ENCODE measurements at places on chromosomes 11 and 22.

DNA sequence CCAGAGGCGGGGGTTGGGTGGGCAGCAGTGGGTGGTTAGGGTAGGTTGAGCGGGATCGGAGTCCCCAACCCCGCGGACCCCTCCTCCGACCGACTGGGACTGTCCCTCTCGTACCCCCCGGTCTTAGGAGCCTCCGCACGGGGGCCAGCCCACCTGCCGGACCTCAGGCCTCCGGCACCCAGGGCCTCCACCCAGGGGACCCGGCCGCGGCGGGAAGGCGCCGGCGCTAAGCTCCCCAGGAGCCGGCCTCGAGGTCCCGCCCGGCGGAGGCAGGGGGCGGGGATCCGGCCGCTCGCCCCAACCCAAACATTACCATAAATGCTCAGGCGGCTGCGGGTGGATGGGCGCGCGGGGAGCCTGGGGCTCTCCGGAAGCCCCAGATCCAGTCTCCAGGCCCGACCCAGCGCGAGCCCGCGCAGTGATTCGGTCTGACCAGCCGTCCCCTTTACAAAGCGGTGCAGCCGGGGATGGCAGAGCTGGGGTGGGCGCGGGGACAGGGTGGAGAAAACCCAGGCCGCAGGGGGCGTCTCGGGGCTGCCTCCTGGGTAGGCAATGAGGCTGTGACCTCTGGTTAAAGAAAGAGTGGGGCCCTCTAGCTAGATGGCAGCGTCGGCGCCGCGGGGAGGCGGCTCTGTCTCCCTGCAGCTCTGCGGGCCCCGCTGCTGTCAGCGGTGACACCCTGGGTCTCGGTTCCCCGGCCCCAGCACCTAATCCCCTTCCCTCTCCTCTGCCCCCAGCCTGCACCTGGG is 4.0 kb upstream of the MCAM start:
- no peak for DNase-seq

DNA sequence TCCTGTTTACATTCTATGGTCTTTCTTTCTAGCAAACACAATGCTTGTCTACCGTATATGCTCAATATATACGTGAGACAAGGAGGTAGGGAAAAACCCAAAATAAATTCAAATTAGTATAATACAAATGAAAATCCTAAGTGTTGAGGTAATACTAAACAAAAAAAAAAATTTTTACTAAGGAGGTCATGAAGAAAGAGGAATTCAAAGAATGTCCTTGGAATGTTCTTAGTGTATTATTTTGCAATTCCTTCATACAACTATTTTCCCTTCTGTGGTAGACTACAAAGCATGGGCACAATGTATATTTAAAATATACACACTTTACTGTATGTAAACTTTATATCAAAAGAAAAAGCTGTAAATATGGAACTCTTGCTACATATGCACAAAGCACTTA is 36.4 kb downstream of the PIK3C2A start:
- no peak for DNase-seq

GRCh38 chr22:24419475-24419850 is 7.9 kb upstream of the ADORA2A start:
- no peak for DNase-seq

DNA sequence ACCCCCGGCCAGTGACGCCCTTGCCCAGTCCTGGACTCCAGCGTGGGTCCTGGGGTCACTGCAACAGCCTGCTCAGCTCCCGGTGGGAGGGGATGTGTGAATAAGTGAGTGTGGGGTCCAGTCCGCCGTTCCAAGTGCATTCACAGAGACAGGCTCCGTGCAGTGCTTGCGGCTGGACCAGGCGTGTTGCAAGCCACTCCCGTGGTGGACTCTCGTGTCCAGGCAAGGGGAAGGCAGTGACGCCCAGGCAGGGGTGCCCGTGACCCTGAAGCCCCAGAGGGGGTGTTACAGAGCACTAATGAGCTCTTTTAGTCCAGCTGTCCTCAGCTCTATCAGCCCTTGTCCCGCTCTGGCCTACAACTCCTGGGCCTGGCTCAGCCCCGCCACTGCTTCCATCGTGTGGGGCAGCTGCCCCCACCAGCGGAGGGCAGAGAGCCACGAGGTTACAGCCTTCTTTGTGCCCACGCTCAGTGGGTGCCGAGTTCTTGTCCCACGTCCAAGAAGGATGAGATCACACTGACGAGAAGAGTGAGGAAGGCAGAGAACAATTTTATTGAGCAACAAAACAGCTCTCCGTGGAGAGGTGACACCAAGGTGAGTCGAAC is 1807.5 kb downstream of the LRRC4C start:
- DNase-seq: no peak

DNA sequence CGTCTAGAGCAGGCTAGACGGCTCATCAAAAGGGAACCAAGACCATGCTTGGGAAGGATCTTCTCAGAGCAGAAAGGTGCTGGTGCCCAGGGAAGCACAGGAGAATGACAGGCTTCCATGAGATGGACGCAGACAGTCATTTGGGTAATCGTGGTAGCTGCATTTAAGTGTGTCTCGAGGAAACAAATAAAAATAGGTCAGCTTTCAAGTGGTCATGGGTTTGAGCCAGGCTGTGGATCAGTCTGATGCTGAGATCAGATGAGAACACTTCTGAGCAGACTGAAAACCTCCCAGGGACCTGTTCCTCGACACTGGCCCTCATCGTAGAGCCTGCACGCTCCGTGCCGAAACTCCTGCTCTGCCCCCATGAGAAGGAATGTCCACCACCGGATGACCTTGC is 4.7 kb downstream of the CARS1 start:
- DNase-seq: no peak

DNA sequence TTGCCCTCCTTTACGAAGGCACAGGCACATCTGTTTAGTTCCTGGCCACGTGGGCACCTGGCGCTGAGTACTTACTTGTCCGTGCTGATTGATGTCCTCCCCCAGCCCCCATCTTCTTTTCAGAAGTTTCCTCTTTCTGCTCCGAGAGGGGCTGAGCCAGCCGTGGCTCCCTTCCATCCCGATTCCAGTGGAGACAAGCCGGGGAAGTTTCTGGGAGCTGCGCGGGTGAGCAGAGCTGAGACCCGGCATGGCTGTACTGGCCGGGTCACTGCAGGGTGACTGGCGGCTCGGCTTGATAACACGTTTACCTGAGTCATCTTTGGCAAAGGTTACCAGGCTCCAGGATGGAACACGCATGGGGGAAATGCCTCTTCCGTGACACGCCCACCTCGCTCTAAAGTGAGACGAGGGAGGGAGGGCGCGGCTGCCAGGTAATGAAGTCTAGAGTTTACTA is 45.4 kb upstream of the ATXN10 start:
- DNase-seq: no peak

DNA sequence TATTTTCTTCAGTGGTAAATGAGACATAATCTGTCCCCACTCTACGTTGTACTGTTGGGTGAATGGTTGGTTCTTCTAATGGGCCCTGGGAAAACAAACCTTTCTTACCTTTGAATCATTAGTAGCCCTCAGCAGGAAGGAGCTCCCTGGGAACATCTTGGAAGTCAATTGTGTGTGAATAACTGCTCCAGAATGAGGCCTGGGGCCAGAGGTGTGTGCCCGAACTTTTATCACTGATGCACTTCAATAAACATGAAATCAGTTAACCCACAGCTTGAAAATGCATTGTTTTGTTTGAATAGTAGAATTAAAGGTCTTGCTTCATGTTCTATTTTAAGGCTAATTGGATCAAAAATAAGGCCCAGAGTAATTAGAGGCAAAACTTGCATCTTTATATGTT is 67.1 kb downstream of the NAV2 start:
- DNase-seq: no peak

DNA sequence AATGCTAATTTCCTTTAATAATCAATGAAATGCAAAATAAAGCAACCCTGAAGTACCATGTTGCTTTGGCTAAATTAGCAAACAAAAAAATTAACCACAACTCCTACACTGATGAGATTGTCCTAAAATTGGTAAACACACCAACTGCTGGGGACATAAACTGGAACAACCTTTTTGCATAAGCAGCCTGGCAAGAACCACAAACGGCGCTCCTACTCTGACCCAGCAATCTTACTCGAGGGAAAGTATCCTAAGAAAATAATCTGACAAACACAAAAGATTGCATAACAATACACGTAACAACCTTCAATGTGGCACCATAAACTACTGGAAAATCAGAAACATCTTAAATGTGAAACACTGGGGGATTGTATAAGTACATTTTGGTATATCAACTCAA is 189.8 kb upstream of the PITPNB start:
- DNase-seq: no peak

- DNase-seq: no peak
These were observed 65.6 kb upstream of the SHISAL1 start for GRCh38 chr22:44378380-44378779.

- no peak for DNase-seq
These were observed 197.5 kb downstream of the DBX1 start for GRCh38 chr11:19962801-19963175.

- DNase-seq: no peak
These were observed 6.7 kb downstream of the ZBTB44 start for GRCh38 chr11:130308059-130308458.

GRCh38 chr11:109984634-109985289 is 108.4 kb upstream of the ZC3H12C start:
- DNase-seq: no peak

DNA sequence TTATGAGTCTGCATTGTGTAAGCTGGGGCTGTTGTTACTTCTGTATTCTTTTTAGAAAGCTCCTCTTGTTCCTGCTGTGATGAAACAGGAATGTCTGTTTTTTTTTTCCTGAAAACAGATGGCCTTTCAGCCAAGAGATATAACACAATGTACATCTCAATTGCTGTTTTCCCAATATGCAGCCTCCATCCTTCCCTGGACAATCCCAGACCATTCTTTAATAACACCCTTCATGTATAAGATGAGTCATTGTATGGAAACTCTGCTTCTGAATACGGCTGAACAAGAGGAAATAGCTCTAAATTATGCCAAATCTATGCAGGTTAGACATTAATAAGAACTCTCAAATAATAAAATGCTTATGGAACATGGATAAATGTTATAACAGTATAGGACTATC is 60.2 kb upstream of the LRRC4C start:
- no peak for DNase-seq

DNA sequence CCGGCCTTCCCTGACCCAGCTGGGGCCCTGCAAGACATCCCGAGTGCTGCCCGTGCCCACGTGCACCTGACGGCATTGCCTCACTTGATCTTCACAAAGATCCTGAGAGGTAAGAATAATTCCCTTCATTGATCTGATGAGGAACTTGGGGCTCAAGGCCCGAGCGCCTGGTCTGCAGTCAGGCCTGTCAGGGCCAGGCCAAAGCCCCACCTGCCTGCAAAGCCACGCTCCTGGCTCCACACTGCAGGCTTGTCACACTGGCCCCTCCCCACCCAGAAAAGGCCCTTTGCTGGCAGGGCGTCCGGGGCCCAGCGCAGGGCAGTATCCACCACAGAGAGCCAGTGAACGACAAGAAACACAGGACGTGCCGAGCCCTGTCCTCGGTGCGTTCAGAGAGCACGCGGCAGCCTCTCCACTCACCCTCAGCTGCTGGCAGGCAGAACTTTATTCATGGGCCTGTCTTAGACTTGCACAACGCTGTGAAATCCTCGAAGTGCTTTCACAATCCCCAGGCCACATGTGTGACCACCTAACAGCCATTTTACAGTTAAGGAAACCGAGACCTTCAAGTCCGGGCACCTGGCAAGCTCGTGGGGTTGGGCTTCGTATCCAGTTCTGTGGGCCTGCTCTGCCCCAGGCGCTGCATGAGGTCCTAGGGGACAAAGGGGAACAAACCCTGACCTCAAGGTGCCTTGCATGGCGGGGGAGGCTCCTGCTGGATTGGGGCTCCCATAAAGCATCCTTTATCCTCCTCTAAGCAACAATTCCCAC is 14.8 kb downstream of the KIAA0930 start:
- DNase-seq: no peak

- DNase-seq: no peak
These were observed 5.8 kb downstream of the TCN2 start for GRCh38 chr22:30612789-30613188.

DNA sequence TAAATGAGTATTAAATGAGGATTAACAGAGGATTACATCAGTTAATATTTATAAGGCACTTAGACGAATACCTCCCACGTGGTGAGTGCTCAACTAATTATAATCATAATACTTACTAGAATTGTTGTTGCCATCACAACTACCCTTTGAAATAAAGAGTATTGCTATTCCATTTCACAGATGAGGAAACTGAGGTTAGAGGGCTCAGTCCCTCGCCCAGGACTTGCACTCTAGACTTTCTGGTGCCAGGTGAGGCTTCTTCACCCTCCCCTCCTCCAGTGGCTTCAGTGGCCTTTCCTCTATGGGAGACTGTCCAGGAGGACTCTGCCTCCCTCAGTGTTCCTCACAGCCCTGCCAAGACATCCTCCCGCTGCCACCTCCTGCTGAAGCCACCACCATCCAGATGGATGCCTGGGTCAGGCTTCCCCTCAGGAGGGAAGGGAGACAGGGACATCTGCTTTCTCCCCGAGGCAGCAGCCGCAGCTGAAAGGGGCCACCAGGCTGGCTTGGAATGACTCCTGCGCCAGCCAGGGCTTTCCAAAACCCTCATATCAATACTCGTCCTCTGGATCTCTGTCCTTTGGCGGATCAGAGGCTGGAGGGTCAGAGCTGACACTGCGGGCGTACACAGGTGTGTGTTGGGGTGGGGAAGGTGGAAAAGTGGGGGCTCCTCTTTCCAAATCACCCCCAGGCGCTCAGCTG is 580.1 kb downstream of the BUD13 start:
- no peak for DNase-seq

- no peak for DNase-seq
These were observed 6.3 kb downstream of the NRIP3 start for GRCh38 chr11:8997451-8997850.

- no peak for DNase-seq
These were observed 324.7 kb downstream of the CASP12 start for GRCh38 chr11:104573441-104573990.

DNA sequence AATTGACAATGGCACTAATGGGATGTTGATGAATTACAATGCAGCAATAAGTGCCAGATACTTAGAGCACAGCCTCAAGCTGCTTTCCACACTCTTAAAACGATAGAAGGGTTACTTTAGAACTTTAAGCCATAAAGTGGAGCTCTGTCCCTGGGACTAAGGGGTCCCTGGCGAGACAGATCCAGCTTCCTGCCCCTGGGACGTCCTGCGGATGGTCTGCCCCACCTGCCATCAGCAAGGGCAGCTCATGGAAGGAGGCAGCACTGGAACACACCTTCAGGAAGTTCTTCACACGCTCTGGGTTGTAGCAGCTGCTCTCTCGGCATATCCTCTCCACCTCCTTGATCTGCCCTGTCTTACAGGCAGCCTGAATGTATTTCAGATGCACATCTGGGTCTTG is 45.1 kb upstream of the SLC25A1 start:
- no peak for DNase-seq

GRCh38 chr11:61554172-61554988 is 26.5 kb downstream of the SYT7 start:
- no peak for DNase-seq

- no peak for DNase-seq
These were observed 2.9 kb upstream of the KIRREL3 start for GRCh38 chr11:127003260-127003981.

GRCh38 chr11:14583252-14584034 is 60.2 kb upstream of the PDE3B start:
- DNase-seq: peak; percentile 29

Measured in left renal pelvis (tissue), 4 donors.